ENCODE measurements at places on chromosomes 5 and 9.

DNA sequence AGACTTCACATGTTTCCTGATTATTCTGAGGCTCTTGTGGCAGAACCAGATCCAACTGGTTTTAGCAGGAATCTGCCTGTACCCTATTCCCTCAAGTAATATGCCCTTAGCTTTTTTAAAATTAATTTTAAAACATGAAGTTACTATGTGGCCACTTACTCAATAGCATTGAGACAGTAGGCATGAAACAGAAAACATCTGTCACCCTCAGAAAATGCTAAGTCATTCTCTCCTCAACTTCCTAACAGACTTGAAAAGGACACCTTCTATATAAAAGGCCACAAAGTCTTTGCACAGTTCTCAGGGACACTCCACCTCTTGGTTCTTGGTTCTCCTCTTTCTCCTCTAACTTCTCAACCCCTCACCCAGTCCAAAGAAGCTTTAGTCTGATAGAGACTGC is 277.8 kb downstream of the RAB3C start:
- no peak for DNase-seq

DNA sequence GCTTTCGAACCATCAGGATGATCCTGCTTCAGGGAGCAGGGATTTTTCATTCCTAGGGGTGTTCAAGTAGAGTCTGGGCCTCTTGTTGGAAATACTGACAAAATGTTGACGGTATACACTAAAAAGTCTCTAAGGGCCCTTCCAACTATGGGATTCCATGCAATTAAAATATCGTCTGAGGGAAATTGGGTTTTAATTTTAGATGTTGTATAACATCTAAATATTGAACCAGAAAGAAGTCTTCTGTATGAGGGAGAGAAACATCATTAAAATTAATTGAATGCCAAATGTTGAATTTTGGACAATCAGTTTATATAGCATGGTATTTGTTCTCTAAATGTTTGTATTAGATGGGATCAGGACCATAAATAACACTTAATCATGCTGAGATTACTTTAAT is 25.7 kb upstream of the DAB2 start:
- no peak for DNase-seq

DNA sequence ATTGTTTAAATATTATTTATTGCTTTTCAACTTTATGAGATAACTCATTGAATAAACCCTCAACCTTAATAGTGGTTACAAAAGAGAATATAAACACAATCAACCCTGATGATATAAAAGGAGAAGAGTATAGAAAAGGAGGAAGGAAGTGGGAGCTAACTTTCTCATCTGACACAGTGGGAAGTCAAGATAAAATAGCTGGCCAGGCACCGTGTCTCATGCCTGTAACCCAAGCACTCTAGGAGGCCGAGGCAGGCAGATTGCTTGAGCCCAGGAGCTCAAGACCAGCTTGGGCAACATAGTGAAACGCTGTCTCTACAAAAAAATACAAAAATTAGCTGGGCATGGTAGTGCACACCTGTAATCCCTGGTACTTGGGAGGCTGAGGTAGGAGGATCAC is 93.5 kb downstream of the PPP2R2B start:
- DNase-seq: no peak

DNA sequence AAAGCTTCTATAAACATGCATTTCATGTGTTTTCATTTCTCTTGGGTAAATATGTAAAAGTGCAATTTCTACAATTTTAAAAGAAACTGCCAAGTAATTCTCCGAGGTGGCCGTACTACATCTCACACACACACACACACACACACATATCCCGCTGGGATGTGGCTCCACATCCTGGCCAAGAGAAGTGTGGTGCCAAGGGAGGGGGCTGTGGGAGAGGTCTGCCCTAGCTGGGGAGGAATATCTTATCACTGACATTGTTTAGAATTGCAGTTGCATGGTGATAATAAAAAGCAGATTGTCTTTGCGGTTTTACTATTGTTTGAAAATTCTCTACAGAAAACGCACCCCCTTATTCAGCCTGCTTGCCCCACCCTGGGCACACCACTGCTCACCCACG is 558.4 kb downstream of the BNC2 start:
- no peak for DNase-seq

- no peak for DNase-seq
Measured at GRCh38 chr5:51881901-51882300, 498.7 kb downstream of the ISL1 start.

- no peak for DNase-seq
Measured at GRCh38 chr5:136062366-136063274, 33.8 kb downstream of the TGFBI start.

- DNase-seq: no peak
Measured at GRCh38 chr5:140833993-140834392, at the start of gene PCDHA7. TSS of gene PCDHA7 (plus strand) at chr5:140834269. CDS start at chr5:140834384, 115 bp downstream.

- DNase-seq: no peak
Measured at GRCh38 chr5:17343675-17344074, 126.2 kb downstream of the BASP1 start.

DNA sequence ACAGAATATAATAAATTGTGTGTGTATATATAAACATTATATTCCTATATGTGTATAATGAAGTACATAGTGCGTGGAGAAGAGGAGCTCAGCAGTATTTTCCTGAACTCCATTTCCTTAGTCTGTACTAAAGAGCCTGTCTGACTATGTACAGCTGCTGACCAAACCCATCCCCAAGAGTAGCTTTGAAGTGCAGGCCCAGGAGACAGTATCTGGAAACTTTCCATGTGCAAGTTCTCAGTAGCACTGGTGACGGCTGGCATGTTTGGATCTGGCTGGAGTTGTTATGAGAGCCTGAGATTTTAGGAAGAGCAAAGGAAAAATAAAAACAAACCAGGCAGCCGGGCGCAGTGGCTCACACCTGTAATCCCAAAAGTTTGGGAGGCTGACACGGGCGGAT is 244.2 kb downstream of the RFK start:
- no peak for DNase-seq

- DNase-seq: peak; percentile 67
Measured at GRCh38 chr9:4297151-4297785, 2.6 kb downstream of the GLIS3 start.

- no peak for DNase-seq
Measured at GRCh38 chr5:24805230-24805629, 160.5 kb upstream of the CDH10 start.

GRCh38 chr5:116681334-116682013 is 106.9 kb upstream of the SEMA6A start:
- no peak for DNase-seq

GRCh38 chr9:119839888-119840287 is 470.7 kb upstream of the BRINP1 start:
- DNase-seq: no peak

GRCh38 chr5:141783947-141784296 is 94.3 kb downstream of the PCDH1 start:
- no peak for DNase-seq

- DNase-seq: no peak
Measured at GRCh38 chr9:17389026-17389425, 189.8 kb upstream of the SH3GL2 start.

DNA sequence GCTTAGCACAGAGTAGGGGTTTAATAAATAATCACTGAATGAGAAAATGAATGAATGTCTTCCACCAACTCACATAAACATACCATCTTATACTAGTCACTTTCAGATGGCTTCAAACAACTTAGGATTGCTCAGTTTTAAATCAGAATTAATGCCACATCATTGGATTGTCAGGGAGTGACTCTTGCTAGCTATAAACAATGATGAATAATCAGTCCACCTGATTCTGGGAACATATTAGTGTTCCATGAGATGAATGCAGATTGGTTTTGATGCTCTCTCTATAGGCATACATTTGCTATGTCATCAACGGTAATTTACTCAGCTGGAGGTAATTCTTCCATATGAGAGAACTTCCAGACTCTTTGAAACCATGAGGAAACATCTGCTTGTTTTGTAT is 97.4 kb downstream of the CDH9 start:
- no peak for DNase-seq

DNA sequence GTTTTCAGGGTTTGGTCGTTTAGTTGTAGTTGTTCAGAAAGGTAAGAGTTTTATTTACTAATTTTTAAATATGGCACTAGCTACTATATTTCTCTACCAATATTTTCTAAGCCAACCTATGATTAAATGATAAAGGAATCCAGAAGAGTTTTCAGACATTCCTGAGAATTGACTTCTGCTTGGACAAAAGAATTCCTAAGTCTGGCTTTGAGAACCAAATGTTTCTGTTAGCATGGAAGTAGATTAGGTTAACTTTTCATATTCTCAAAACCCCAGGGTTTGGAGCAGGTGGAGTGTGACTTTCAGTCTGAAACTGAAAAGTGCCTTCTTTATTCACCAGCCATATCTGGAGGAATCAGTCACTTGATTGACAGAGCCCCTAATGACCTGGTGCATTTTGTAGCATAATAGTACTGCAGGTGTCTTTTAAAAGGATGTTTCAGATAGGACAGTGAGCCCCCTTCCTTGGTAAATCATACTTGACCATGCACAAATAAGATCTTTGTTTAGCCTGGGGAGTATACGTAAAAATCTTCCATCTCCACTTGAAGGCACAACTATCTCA is 457.0 kb upstream of the ZNF462 start:
- DNase-seq: no peak

GRCh38 chr9:79610019-79610631 is 38.4 kb downstream of the TLE4 start:
- DNase-seq: no peak

DNA sequence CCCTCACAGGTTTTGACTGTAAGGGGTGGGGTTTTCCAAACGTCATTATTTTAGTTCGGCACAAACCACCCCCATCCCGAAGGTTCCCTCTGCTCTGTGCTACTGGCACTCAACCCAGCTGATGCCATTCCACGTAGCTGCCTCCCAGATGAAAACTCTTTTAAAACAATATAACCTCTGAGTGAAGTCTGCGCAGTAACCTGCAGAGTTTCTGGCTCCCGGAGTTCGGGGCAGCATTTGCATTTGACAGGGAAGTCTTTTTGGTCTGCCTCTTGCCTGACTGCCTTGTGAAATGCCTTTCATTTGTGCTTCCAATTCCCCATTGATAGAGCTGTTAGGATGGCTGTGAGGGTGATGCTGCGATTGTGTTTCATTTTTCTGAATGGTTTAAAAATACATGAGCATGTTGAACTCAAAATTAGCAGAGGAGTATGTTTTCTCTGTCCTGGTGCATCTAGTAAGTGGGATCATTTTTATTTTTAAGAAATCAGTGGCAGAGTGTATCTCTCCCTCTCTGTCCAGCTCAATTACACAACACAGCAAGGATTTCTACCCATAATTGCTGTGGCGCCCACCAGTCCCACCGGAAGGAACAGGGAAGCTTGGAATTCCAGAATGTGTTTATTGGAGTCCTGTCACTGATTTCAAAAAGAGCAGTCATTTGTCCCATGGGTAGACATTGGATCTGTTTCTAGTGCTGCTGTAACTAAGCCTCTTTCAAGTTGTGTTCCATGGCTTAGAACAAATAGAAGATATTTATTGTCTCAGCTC is 24.8 kb downstream of the ADCY2 start:
- no peak for DNase-seq

GRCh38 chr5:38600329-38601045 is 44.0 kb upstream of the LIFR start:
- no peak for DNase-seq
